ENCODE measurements at places on chromosomes 7 and 10.

DNA sequence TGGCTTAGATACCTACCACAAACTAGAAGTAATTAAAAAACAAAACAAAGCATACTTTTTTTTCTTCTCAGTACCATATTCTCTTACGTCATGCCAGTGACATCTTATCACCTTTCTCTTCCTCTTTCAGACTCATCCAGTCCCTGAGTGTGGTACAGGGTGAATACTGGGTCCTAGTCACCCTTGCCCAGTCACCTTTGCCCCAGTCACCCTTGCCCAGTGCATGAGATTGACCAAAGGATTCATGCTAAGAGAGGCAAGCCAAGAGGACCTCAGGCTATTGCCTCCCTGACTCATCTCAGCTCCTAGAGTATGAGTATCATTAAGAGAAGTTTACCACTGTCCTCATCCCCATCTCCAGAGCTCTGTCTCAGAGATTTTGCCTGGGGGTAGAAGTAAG, 10.0 kb upstream of the TSPAN12 start:
- DNase-seq: no peak

DNA sequence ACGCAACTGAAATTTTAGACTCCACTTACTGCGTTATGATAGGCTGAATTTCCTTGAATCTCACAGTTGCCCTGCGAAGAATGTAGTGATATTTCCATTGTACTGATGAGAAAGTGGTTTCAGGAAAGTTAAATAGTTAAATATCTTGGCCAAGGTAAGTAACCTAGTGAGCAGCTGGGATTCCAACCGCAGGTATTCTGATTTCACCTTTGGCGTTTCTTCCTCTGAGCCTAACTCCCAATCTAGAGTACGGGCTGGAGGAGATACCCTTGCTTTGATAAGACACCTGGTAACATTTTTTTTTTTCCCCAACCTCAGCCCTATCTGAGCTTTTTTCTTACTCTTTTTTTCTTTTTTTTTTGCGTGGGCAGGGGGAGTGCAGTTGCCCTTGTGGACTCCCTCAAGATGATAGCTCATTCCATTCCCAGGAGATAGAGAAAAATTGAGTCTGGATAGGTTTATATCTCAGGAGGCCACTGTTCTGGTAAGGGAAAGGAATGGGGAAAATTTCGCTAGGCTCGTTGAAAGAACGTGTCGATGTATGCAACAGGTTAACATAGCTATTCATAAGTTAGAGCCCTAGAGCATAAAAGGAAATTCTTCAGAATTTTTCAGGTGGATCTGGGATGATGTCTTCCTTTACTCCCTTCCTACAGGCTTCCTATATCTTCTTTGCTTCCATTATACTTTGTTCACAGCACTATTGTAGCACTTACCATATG, 3.1 kb upstream of the TAS2R38 start:
- DNase-seq: no peak

- no peak for DNase-seq
These were observed 313.4 kb downstream of the GPR37 start for GRCh38 chr7:124452186-124452585.

GRCh38 chr7:104859754-104860426, 154.1 kb upstream of the KMT2E start:
- DNase-seq: peak; percentile 15

DNA sequence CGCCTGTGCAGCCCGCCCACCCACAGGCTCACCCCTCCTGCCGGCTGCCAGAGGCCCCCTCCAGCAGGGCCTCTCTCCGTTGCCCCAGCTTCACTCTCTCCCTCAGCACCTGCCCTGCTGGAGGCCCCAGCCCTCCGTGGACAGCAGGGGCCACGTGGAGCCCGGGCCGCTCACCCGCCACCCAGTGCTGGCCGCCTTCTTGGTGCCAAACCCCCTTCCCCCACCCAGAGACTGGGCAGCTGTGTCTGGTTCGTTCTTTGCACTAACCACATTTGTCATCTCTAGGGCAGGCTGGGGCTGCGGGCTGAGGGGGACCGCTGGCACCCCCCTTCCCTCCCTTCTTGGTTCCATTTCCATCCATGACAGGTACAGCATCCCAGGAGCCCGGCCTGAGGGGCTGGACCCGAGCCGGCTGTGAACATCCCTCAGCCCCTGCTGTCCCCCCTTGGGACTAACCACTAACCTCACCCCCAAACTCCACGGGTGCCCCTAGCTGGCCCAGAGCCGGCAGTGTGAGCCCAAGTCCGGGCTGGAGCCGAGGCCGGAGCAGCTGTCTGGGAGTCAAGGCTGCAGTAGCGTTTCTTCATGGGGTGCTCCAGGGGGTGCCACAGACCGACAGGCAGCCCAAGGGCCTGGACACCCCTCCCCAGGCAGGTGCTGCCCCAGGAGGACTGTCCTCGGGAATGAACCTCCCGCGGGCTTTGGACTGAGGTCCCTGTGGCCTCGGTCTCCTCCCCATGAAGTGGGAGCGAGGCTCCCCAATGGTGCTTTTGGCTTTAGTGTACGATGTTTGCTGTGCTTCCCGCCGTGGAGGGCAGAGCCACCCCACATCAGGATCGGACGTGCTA, 25.5 kb upstream of the AMZ1 start:
- no peak for DNase-seq

- peak; percentile 57 for DNase-seq
These were observed 1.4 kb downstream of the EPHB4 start for GRCh38 chr7:100825751-100826513.

GRCh38 chr7:118079369-118079768, 104.6 kb upstream of the LSM8 start:
- DNase-seq: peak; percentile 37

DNA sequence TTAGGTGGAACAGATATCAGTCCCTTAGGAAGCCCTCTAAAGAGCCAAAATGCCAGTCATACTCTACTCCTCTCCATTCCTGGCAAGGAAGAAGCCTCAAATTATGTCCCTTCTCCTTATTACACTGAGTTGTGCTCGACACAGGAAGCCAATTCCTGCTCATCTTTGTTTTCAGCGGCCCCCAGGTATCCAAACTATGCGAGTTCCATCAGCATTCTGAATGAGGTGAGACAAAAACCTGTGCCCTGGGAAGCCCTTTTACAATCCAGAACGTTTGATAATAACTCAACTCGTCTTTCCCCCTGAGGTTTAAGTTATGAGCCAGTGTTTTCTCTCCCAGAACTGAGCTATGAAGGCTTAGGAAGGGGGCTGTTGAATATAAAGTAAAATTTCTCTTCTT, 580.5 kb downstream of the NXPH1 start:
- no peak for DNase-seq

GRCh38 chr7:24767878-24768569, 10.8 kb upstream of the GSDME start:
- no peak for DNase-seq

DNA sequence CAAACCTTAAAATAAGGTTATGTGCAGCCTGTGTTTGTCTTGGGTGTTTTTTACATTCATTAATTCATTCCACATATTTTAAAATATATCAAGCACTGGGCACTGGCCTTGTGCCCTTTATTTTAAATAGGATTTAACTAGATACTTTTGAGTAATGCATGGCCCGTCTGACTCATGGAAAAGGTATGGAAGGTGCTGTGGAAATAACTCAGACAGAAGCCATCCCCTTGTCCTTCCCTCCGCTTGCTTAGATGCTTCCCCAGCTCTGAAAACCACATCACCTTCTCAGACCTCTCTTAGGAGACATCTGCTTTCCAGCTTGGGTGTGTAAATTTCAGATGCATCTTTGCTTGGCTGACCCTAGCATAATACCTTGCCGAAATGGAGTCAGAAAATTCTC, 30.5 kb downstream of the SLC18A2 start:
- peak; percentile 9 for DNase-seq

DNA sequence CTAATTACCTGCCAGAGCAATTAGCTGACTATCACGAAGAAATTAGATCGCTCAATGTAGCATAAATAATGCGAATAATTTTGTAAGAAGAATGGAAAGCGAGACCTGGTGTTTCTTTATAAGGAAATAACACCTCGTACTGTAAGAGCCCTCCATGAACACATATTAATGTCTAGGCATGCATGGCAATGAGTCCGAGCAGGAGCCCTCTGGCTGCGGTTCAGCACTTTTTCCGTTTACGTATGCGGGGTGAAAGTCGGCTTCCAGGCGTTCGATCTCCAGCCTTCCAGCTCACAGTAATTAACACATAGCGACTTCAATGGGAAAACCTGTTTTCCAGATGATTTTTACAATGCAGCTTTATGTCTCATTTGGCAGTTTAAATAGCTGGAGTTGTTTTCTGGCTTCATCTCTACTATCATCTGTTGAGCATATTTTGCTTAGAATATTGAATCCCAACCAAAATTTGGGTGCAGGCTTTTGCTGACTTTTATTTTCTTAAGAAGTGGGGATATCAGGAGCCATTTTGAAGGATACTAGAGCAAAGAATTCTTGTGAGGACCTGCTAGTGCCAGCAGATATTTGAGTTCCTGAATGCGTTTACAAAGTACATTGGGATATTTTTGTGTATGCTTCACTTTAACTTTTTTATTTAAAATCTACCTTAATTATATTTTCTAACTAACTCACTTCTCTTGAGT, 7.2 kb upstream of the SP8 start:
- DNase-seq: no peak

DNA sequence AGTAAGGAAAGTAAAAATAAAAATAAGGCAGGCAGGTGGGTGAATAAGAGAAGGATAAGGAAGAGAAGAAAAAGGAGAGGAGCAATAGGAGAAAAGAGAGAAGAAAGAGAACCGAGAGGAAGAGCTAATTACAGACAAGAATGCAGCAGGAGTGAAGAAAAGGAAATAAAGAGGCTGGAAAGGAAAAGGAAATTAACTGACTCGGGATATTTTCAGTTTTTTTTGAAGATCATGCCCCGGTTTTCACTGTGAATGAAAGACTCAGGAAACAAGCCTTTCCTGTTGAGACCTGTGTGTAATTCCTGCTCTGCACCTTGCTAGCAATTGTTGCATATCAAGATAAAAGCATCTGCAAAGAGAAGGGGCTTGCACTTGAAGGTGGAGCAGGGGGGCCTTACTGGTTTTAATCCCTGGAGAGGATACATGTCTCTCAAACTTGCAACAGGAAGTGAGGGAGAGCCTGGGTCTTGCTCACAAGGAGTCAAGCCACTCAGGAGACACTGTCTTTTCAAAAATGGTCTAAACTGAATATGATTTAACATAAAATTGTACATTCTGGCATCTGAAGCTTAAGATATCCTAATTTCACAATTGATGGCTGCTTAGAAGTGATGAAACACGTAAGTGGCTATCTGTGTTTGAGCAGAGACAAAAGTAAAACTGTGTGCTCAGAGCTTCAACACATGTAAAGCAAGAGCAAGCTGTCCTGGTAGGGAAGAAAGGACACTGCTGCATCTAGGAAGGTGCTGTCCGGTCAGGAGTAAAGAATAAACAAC, 157.6 kb downstream of the FAM107B start:
- DNase-seq: no peak

- peak; percentile 56 for DNase-seq
These were observed 102.8 kb upstream of the ZNF438 start for GRCh38 chr10:31134311-31134952.

- no peak for DNase-seq
These were observed 598 bp downstream of the SLC16A12 start for GRCh38 chr10:89534826-89535166.

- no peak for DNase-seq
These were observed 14.7 kb upstream of the MTPN start for GRCh38 chr7:135991906-135992305.

DNA sequence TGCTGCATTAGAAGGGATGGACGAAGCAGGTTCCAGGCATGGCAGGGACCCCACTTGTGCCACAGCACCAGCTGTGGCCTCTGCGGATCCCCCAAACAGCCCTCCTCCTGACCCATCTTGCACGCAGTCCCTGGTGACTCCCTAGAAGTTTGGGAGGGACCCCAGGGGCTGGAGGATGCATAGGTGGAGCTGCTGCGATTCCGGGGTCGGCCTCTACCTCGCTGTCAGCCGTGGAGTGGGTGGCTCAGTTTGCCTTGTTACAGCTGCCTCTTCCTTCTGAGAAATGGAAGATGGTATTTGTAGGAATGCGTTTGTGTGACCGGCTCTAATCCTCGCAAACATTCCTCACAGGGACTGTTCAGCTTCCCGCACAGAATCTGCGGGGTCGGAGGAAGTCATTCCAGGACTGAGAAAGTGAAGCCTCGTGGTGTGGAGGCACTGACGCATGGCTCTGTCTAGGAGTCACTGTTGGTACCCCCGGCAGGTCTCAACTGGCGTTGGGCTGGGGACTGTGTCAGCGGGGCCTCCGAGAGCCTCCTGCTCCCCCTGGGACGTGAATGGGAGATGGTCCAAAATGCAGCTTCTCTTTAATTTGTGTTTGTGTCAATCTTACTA, 17.5 kb downstream of the PWWP2B start:
- DNase-seq: no peak

DNA sequence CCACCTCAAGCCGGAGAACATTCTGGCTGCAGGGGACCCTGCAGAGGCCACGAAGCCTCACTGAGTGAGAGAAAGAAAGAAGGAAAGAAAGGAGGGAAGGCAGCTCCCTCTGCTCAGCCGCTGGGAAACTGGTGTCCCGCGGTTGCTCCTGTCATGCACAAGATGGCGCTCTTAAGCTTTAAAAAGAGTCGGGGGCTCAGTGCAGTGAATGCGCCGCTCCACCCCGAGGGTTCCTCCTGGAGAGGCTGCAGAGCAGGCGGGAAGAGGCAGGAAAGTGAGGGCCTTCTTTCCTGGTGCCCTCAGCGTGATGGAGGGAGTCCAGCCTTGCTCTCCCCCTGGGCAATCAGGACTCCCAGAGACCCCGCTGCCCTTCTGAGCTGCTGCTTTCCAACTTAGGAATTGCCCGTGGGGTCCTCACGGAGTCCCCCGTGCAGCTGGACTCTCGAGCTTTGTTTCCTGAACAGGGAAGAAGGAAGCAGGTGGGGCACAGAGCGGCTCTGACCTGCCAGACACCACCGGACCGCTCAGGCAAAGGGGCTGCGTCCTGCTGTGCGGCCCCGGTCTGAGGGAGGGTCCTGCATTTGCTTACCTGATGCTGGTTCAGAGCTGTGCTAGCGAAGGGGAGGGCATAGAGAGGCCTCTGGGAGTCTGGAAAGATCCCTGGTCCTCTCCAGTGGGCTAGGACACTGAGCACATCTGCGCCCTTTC, 141.9 kb upstream of the MKI67 start:
- peak; percentile 5 for DNase-seq

DNA sequence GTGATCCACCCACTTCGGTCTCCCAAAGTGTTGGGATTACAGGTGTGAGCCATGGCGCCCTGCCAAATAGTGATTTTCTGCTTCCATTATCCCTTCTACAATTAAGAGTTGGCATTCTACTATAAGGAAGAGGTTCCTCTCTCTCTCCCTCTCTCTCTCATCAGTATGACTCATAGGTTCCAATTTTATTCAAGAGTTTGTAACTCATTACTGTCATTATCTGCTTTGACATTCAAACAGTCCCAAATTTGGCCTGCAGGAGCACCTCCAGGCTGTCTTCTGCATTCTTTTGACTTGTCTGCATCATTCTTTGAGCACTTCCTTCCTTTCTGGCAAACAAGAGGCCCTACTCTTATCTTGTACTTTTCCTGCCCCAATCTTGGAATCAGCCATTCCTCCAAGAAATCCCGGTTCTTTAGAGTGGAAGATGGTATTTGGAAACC, 33.2 kb upstream of the CALU start:
- DNase-seq: peak; percentile 25

GRCh38 chr7:127858915-127859189, 172.4 kb downstream of the LRRC4 start:
- no peak for DNase-seq
